Neural progenitor cell (in vitro differentiated cells): ENCODE measurements at places on chromosomes 16 and 17. TPM values are rescaled to one million over a fixed set of nuclear protein-coding genes. Genes with fewer than 3 reads are reported as not detected.

Gene HSF5
- total RNA-seq, result 0.03 TPM in 1 of 2 replicates, not detected in the other

Gene HOXB8
- total RNA-seq, result not detected in 2 replicates

Gene CD300A
- total RNA-seq, result 0.28 TPM in 1 of 2 replicates, not detected in the other

Gene GP2
- not detected in 2 replicates for total RNA-seq

Gene DBNDD1
- 5.2 and 19.4 TPM in 2 replicates for total RNA-seq

Gene CRISPLD2
- total RNA-seq, result 0.11 and 0.50 TPM in 2 replicates

Gene NDUFAF8
- total RNA-seq, result 29.8 and 34.7 TPM in 2 replicates

Gene ADAD2
- not detected in 2 replicates for total RNA-seq

Gene CIBAR2
- 0.43 TPM in 1 of 2 replicates, not detected in the other for total RNA-seq

Gene SLC47A1
- 1.9 and 2.1 TPM in 2 replicates for total RNA-seq

Gene EPX
- not detected in 2 replicates for total RNA-seq

Gene MSLN
- total RNA-seq, result 0.82 and 1.2 TPM in 2 replicates

Gene HERPUD1
- 16.1 and 18.1 TPM in 2 replicates for total RNA-seq

Gene TP53TG3C
- not detected in 2 replicates for total RNA-seq

Gene DNAH17
- 0.03 TPM in 1 of 2 replicates, not detected in the other for total RNA-seq

Gene SLC38A7
- total RNA-seq, result 9.8 and 13.8 TPM in 2 replicates

Gene GAS2L2
- total RNA-seq, result 0.09 TPM in 1 of 2 replicates, not detected in the other

GRCh38 chr17:50345432-50346312, at the start of gene XYLT2:
Gene XYLT2, plus strand, starts transcription at chr17:50346126. Its CDS starts 15 bp downstream, at chr17:50346141.
- DNase-seq, result peak; percentile 96

GRCh38 chr16:83813823-83814658, 6.3 kb downstream of the HSBP1 start:
- DNase-seq, result peak; percentile 73

- DNase-seq, result peak; percentile 86
Observed at GRCh38 chr17:34499576-34499975, 79.8 kb upstream of the TMEM132E start.

DNA sequence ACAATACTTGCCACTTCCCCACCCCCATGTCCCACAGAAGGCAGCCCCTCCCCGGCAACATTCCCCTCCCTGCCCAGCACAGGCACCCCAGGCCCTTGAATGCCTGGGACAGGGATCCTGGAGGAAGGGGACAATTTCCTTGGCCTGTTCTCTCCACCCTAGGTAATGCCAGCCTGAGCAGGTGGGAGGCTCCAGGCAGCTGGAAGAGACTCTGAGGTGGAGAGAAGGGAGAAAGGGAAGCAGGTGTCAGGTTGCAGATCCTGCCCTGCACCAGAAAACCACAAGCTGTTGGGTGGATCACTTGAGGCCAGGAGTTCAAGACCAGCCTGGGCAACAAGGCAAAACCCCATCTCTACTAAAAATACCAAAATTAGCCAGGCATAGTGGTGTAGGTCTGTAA, 8.9 kb downstream of the MPP2 start:
- no peak for DNase-seq

DNA sequence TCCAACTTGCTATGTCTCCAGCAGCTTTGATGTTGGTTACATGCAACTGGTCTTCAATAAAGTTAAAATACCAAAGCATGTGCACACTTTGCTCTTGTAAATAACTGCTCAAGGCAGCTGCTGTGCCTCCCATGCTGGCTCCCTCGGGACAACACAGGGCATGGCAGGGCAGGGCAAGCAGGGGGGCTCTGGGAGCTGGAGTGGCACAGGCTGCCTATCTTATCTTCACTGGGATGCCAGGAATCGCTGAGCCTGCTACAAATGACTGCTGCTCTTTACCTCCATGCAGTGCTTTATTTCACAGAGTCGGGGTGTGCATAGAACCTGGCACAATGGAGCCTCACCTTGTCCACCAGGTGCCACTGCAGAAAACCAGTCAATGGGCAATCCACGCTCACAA, 21.8 kb downstream of the PEMT start:
- DNase-seq, result no peak

DNA sequence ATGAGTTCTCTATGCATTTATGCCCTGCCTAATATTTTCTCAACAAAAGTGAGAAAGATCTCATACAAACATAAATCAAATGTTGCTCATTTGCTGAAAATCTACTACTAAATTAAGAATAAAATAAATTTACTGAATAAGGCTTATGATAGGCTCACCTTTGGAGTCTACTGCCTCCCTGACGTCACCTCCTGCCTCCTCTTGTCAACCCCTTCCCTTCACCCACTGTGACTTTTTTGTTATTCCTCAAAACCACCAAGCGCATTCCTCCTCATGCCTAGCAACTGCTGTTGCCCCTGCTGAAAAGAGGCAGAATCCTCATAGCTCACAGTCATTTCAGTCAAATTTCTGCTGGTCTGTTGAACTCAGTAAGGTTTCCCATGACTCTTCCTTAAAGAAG, 2422.2 kb downstream of the TP53TG3F start:
- no peak for DNase-seq

- DNase-seq, result peak; percentile 77
Observed at GRCh38 chr16:5633845-5634440, 536.3 kb upstream of the EEF2KMT start.

DNA sequence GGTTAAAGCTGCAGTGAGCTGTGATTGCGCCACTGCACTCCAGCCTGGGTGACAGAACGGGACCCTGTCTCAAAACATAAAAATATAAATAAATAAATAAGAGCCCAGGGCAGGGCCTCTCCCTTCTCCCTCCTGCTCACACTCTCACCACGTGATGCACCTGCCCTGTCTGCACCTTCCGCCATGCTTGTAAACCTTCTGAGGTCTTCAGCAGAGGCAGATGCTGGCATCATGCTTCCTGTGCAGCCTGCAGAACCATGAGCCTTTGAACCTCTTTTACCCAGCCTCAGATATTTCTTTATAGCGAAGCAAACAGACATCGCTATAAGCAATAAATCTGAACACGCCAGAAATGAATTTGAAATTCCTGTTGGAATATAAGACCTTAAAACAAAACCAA, 48.5 kb downstream of the HNF1B start:
- DNase-seq, result no peak

- DNase-seq, result no peak
Observed at GRCh38 chr17:59848778-59849177, 44.0 kb downstream of the TUBD1 start.

- no peak for DNase-seq
Observed at GRCh38 chr16:13335879-13336278, 434.5 kb downstream of the SHISA9 start.

GRCh38 chr16:3654249-3654991, at the start of gene DNASE1:
Gene DNASE1, plus strand, starts transcription at chr16:3654691. Its CDS starts 683 bp downstream, at chr16:3655374.
- DNase-seq, result peak; percentile 63

- no peak for DNase-seq
Observed at GRCh38 chr17:43608313-43608712, 53.4 kb downstream of the MEOX1 start.

DNA sequence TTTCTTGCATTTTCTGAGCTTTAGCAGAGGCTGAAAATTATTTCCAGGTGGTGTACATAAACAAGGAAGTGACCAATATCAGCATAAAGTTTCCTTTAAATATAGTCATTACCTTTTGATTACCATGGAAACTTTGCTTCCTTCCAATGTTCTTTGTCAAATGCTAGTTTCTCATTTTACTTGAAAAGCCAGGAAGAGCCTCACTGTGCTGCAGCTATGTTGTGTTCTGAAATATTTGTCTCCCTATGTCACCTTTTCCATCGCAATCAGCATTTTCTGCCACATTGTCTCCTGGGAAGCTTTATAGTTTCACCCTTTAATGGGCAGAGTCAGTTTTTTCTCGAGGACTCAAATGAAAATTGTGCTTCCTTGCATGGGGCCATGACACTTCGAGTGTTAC, 496.0 kb downstream of the CDH8 start:
- no peak for DNase-seq

- DNase-seq, result no peak
Observed at GRCh38 chr16:14448879-14449278, 181.2 kb downstream of the PARN start.

DNA sequence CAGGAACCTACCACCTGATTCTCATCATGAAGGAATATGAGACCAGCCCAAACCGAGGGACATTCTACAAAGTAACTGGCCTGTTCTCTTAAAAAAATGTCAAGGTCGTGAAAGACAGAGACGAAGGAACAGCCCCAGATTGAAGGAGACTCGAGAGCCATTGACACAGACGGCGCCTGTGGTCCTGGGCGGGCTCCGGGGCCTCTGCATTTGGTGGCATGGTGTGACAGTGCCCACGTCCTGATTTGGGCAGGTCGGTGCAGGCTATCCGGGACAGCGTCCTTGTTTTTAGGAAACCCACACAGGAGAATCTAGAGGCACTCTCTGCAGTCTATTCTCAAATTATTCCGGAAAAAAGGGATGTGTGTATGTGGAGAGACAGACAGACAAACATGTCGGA, 64.1 kb downstream of the ADCY9 start:
- no peak for DNase-seq

- DNase-seq, result peak; percentile 20
Observed at GRCh38 chr16:8120001-8120400, 470.3 kb downstream of the TMEM114 start.

DNA sequence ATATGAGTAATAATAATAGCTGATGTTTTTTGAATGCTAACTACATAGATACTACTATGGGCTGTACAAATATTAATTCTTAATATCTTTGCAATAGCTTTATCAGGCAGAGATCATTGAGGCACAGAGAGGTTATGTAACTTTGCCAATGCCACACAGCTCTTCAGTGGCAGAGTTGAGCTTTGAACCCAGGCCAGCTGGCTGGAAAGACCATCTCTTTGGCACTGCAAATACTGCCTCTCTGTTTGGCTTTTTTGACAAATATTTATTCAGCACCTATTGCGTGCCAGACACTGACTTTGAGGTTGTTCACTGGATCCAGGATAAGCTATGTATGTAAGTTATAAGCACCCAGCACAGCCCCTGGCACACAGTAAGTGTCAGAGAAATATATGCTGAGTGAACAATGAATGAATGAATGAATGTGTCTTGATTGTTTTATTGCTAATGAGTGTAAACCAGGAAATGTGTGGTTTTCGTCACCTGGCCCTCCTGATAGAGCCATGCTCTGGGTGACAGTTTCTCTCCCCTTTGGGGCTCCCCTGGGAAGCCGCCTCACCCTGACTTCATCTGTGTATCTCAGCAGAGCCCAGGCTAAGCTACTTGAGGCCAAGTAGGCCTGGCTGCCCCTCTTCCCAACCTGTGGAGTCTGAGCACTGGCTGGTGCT, 2.5 kb downstream of the AQP8 start:
- no peak for DNase-seq

GRCh38 chr16:55273959-55274358, 50.0 kb upstream of the IRX6 start:
- DNase-seq, result no peak

DNA sequence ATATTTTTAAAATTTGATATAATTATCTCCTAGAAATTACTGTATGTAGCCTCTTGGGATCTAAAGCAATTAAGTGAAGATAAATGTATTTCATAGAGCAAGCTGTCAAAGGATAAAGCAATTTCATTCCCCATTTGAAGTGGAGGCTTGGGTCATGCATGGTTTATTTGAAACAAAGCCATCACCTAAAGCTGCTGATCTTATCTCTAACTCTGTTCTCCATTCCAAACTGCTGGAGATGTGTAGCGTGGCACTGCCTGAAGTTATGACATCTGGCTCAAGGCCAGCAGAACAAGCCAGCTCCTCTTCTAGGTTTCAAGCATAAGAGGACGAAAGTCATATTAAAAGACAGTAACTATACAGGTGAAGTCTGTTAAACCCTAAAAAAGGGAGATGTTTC, 83.9 kb downstream of the HIC1 start:
- no peak for DNase-seq

GRCh38 chr17:58679263-58680037, 12.4 kb downstream of the TEX14 start:
- no peak for DNase-seq

DNA sequence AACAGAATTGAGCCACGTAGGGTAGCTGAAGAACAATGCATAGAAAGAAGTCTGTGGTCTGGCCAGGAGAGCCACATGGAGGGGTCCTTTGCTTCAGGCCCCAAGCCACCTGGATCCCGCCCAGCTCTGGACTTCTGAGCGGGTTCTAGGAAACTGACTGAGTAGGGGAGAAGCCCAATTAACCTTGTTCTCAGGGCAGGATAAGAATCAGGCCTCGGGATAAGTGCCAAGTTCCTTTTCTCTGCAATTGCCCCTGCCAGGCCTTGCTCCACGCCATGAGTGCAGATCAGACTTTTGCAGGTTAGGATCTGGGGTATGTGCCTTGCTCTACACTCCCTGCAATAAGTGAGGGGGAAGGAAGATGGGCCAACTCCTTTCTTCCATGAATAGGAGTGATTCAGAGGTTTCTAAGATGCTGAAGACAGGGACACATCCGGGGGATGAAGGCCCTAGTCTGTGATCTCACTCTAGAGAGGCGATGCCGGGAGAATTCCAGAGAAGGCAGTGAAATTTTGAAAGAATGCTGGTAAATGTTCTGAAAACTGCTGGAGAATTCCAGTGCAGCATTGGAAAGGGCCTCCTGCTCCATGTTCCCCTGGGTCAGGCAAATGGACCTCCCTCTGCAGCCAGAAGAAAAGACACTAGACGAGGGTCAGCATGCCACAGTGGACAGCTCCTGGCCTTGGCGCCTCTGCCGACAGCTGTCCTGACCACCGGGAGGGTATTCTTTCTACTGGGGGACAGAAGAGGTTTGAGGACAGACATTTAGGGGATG, 5.8 kb downstream of the NEUROD2 start:
- peak; percentile 57 for DNase-seq

GRCh38 chr17:9907883-9908648, 3.0 kb upstream of the RCVRN start:
- DNase-seq, result no peak

GRCh38 chr17:81334987-81335772, 40.1 kb upstream of the SLC38A10 start:
- DNase-seq, result no peak

DNA sequence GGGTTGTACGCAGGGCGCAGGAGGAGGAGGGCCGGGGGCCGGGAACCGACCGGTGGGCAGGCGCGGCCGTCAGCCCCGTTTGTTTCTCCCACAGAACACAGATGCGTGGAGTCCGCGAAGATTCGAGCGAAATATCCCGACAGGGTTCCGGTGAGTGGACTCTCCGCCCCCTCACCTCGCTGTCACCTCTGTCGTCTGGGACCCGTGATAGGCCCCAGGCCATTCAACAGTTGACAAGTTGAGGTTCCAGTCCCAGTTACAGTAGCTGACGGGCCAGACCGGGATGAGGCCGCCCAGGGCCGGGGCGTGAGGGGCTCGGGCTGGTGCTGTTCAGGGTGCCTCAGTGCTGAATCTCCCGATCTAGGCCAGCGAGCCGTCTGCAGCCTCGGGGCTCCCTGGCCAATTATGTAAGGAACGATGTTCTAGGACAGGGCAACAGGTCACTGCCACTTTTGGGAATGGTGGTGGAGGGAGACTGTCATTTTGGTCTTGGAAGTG, 628 bp downstream of the GABARAPL2 start:
- peak; percentile 43 for DNase-seq

- no peak for DNase-seq
Observed at GRCh38 chr17:50192618-50193291, 8.7 kb downstream of the COL1A1 start.

- DNase-seq, result no peak
Observed at GRCh38 chr17:3802461-3803307, 1.7 kb upstream of the ITGAE start.

- DNase-seq, result peak; percentile 36
Observed at GRCh38 chr16:26830428-26831127, 236.1 kb upstream of the C16orf82 start.
